ENCODE measurements at places on chromosomes 12 and 14.

DNA sequence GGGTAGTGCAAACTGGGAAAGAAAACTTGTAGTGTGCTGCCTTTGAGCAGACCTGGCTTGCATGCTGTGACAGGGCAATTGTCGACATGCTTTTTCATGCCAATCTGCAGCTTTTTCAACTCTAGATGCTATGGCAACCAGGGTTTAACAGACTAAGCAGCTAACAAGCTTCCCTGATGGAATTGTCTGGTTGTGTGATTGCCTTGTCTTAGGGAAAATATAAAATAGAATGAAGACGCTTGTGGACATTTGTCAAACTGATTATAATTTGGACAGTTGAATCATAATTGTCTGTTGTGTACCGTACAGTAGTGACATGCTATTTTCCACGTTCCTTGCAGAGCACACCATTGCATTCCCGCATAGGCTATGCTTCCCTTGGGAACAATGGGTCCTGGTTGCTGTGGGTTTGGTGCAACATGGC, 113.0 kb downstream of the FOXG1 start:
- no peak for DNase-seq

DNA sequence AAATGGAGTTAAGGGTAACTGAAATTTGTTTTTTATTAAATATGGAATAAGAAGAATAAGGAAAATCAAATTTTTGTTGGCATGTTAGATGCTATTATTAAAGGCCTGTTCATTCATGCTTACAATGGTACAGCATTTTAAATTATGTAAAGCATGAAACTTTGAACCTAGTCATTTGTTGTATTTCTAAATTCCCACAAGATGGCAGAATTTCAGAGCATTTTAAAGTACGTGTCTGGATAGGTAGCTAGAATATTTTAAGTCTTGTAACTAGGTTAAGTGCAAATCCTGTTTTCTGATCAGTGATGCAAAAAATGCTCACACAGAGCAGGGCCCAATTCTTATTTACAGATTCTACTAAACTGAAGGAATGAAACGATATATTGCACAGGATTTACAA, 585.6 kb upstream of the MIS18BP1 start:
- no peak for DNase-seq

DNA sequence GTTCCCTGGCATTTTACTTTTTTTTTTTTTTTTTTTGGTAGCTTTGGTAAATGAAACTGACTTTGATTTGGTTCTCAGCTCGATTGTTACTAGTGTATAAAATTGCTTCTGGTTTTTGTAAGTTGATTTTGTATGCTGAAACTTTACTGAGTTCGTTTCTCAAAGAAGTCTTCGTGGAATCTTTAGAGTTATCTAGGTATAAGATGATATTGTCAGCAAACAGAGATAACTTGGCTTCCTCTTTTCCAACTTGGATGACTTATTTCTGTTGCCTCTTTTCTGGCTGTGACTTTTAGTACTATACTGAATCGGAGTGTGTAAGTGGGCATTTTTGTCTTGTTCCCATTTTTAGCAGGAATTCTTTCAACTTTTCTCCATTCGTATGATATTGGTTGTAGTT, 28.1 kb downstream of the USP15 start:
- DNase-seq: no peak

- no peak for DNase-seq
These were observed 3.5 kb upstream of the FOXN3 start for GRCh38 chr14:89420502-89420901.

Measured in suppressor macrophage (primary cell).